Inflammatory macrophage treated with lipopolysaccharide for 1 hour (primary cell): ENCODE measurements at places on chromosomes 12 and 14.
A peak's percentile ranks its signal among the peaks of the same experiment; 100 is the strongest.

DNA sequence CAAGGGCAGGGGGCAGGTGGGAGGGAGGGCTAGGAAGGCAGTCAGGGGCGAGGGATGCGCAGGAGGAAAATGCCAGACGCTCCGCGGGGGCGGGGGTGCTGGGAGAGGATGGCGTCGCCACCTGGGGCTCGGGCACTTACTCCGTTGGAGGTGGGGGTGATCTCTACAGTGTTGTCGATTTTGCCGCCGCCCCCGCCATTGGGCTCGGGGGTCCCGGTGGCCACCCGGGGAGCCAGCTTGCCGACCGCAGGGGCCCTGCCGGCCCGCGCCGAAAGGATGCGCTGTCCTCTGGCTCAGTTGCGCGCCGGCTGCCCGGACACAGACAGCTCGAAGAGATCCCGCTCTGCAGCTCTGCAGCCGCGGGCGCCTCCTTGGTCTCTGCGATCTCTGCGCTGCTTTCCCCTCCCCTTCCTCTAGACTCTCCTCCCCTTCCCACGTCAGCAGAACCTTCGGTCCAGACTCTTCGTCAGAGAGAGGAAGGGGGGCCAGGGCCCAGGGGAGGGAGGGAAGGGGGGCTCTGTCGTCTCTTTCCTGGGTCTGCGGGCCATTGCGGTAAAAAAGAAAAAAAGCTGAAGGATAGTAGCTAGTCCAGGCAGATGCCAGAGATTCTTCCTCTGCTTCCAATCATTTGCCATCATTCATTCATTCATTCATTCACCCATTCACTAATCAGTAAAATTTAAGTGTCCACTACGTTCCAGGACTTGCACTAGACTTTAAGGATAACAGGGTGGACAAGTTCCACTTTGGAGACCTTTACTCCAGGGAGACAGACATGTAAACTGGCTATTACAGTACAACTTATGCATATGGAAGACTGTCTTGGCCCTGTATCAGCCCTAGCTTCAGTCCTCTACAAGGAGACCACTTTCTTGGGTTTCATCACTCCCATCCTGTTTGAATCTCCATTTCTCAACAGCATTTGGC is at the start of gene SLC22A17:
Gene SLC22A17 (minus strand): TSS at position 382 of the 927 bp plus-strand sequence.
- no peak for DNase-seq

- DNase-seq = peak; percentile 31
These were observed 33.5 kb upstream of the KCNA5 start for GRCh38 chr12:5010151-5010550.

- DNase-seq = no peak
These were observed 13.8 kb downstream of the LGMN start for GRCh38 chr14:92734618-92735017.

- DNase-seq = no peak
These were observed 48.6 kb downstream of the SH2B3 start for GRCh38 chr12:111454311-111454710.

GRCh38 chr12:94649349-94650142 is 811 bp downstream of the TMCC3 start:
- no peak for DNase-seq

GRCh38 chr12:130714091-130714590 is 2.0 kb downstream of the RIMBP2 start:
- DNase-seq = no peak
